B cell (primary cell): ENCODE measurements at places on chromosomes 16 and 17. TPM values are rescaled to one million over a fixed set of nuclear protein-coding genes. Genes with fewer than 3 reads are reported as not detected.

DNA sequence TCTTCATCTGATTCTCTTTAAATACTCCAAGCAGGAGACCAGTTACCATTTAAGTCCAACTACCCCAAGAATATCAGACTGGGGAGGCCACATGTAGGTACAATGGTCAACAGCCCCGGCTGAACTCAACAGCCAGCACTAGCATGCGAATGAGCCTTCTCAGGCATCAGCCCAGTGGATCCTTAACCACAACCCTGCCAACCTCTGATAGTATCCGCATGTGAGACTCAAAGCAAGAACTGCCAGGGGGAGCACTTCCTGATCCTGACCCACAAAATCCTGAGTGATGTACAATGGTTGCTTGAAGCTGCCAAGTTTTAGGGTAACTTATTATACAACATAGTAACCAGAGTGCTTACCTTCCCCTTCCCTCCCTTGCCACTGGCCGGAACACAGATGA is 4.0 kb downstream of the PYY start:
- no peak overlapping the region for H3K27ac ChIP-seq
- H3K27me3 ChIP-seq = no peaks in the 10 kb centered on the region
- no peaks in the 10 kb centered on the region for H3K36me3 ChIP-seq
- no peak for DNase-seq
- peaks cover 13% of the 10 kb centered on the region for H3K4me1 ChIP-seq

DNA sequence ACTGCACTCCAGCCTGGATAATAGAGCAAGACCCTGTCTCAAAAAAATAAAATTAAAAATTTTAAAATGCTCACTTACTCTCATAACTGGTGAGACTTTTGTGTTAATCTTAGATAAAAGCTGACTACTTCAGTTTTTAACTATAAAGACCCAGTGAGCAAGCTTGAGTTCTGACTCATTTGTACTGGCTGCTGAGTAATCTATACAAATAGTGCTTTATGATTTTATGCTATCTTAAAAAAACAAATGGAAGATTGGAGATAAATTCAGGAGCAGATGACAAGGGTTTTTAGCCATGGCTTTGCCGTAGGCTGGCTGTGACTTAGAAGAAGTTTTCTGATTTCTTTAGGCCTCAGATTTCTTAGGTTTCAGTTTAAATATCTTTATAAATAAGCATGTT is 30.5 kb downstream of the SNTB2 start:
- no peak overlapping the region for H3K4me3 ChIP-seq
- H3K27me3 ChIP-seq = no peaks in the 10 kb centered on the region
- no peaks in the 10 kb centered on the region for H3K4me1 ChIP-seq

MYH8 gene
- total RNA-seq = not detected in 2 replicates

DNA sequence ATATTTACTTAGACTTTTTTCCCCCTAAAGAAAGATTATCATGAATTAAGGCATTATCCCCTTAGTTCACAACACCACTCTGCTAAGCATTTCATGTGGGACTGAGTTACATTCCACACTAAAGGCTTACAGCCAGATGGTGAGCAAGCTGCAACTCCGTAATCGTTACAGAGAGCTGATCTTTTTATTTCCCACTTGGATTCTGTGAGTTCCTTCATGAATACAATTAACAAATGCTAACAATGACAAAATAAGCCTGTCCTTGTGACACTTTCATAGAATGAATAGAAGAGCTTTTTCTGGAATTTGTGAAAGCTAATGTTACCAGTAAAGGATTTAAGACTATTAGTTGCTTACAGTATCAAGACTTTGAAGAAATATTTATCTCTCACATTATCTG is 8.7 kb downstream of the OGFOD1 start:
- no peak overlapping the region for H3K4me3 ChIP-seq
- H3K27ac ChIP-seq = no peak overlapping the region
- H3K36me3 ChIP-seq = no peaks in the 10 kb centered on the region
- H3K27me3 ChIP-seq = no peaks in the 10 kb centered on the region
- DNase-seq = no peak

DNA sequence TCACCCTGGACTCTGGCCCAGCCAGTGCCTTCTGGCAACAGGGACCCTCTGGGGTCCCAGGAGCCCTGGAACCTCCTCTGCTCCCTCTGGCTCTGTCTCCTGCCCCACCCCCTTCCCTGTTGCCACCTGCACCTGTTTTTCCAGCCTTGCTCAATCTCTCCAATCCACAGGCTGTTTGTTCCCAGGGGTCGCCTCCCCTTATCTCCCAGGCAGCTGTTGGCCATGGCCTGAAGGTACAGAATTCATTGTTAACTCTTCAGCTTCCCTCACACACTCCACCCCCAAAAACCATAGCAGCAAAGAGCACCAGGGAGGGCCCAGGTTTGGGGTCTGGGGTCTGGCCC is 39.3 kb upstream of the TOB1 start:
- no peaks in the 10 kb centered on the region for H3K27me3 ChIP-seq
- H3K36me3 ChIP-seq = no peaks in the 10 kb centered on the region
- H3K27ac ChIP-seq = no peak overlapping the region
- no peak for DNase-seq
- H3K4me3 ChIP-seq = no peak overlapping the region
- H3K4me1 ChIP-seq = peaks cover 13% of the 10 kb centered on the region

MSI2 gene
- 196 and 222 TPM in 2 replicates for total RNA-seq

MEOX1 gene
- not detected in 2 replicates for total RNA-seq
